Gastrocnemius medialis (tissue), 4 donors: ENCODE measurements at places on chromosomes 4 and X. TPM values are rescaled to one million over a fixed set of nuclear protein-coding genes. Genes with fewer than 3 reads are reported as not detected.

Gene FAM47A
- not detected for total RNA-seq

Gene GPR143
- not detected for total RNA-seq

Gene SSX4B
- not detected for total RNA-seq

Gene CNGA1
- 0.15 TPM for total RNA-seq

Gene TXK
- total RNA-seq, result not detected

Gene DACH2
- not detected for total RNA-seq

Gene RASSF6
- total RNA-seq, result not detected

Gene KCNE5
- total RNA-seq, result 0.92 TPM

Gene MAGEA8
- not detected for total RNA-seq

Gene ATOH1
- total RNA-seq, result not detected

Gene MAGEA3
- total RNA-seq, result not detected

Gene IL21
- not detected for total RNA-seq

Gene C4orf17
- total RNA-seq, result not detected

Gene SLC4A4
- total RNA-seq, result 0.47 TPM

Gene FRG1
- 9.3 TPM for total RNA-seq

Gene BEND2
- not detected for total RNA-seq

Gene TRPC3
- total RNA-seq, result not detected

Gene SPANXB1
- total RNA-seq, result not detected

Gene FHDC1
- total RNA-seq, result 0.49 TPM

Gene FDCSP
- total RNA-seq, result not detected

Gene S100G
- not detected for total RNA-seq

Gene INTU
- total RNA-seq, result 2.5 TPM

Gene SPATA18
- total RNA-seq, result 2.6 TPM

Gene FRMD7
- not detected for total RNA-seq

Gene CCDC160
- 1.2 TPM for total RNA-seq

Gene RENBP
- total RNA-seq, result 2.6 TPM

Gene EIF1AX
- 61.0 TPM for total RNA-seq

Gene APOO
- total RNA-seq, result 29.3 TPM

Gene NLGN3
- 0.31 TPM for total RNA-seq

Gene GPM6B
- 6.5 TPM for total RNA-seq

Gene MMRN1
- total RNA-seq, result 0.39 TPM

Gene CT45A10
- not detected for total RNA-seq

Gene CNKSR2
- 0.44 TPM for total RNA-seq

Gene PNMA5
- total RNA-seq, result not detected

Gene ZBED1
- 76.8 TPM for total RNA-seq

Gene TMEM154
- 0.15 TPM for total RNA-seq

Gene ANAPC4
- 16.4 TPM for total RNA-seq

Gene FGG
- total RNA-seq, result not detected

Gene PROM1
- 0.58 TPM for total RNA-seq
